Caco-2 (cell line): ENCODE measurements at places on chromosomes 1 and 21.

DNA sequence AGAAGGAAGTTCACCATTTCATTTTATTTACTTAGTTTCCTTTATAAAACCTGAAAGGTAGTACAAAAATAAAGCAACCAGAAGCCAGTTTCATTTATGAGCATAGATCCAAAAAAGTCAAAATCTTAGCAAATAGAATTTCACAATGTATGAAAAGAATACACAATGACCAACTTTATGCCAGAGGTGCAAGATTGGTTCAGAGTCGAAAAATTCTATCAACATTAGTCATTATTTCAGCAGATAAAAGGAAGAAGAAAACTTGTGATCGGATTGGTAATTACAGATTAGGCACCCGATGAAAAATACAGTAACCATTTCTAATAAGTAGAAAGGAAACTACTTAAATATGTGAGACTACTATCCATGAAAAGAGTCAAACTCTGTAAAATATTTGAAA, 89.1 kb downstream of the ITSN1 start:
- DNase-seq: no peak

DNA sequence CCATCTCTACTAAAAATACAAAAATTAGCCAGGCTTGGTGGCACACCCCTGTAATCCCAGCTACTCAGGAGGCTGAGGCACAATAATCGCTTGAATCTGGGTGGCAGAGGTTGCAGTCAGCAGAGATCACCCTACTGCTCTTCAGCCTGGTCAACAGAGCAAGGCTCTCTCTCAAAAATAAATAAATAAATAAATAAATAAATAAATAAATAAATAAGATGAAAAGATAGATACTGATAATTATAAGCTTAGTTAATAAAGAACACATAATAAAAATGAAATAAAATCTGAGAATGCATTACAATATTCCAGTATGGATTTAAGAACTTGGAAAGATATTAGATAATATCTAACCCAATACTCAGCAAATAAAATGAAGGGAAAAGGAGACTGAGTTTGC, 235.9 kb upstream of the DAB1 start:
- no peak for DNase-seq

DNA sequence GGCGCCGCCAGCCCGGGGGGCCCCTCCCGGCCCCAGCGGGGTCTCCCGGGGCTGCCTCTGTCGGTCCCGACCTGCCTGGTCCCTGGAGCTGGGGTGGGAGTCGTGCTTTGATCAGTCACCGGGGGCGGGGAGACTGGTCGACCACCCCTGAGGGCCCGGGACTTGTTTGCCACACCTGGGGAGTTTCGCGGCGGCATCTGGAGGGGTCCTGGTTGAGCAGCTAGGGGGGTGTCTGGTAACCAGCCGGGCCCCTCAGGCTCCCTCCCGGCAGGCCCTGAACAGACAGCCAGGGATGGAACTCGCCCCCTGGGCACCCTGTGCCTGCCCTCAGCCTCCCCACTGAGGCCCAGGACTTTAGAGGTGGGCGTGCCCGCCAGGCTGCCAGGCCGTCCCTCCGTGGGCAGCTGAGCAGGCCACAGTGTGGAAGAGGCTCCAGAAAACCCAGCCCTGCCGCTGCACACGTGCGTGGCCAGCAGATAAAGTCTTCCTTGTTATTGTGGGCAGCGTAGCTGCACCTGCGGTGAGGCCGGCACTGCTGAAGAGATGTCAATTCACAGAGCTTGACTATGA, 13.3 kb upstream of the SAMD11 start:
- peak; percentile 32 for DNase-seq

DNA sequence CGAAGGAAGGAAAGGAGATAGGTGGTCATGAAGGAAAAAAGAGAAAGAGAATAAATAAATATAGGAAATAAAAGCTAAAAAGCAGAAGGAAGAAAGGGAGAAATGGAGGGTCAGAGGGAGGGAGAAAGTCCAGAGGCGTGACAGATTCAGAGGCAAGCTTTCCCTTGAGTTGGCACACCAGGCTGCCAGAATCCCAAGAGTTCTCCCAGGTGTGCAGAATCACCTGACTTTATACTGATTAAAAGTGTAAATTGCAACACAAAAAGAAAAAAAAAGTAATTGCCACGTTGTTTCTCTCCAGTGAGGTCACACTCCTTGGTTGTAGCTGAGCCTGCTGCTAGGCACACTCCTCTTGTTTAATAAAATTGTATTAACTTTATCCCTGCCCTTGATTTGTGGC, 669.9 kb upstream of the PKN2 start:
- DNase-seq: no peak

- no peak for DNase-seq
Measured at GRCh38 chr1:20875198-20875973, 88.3 kb upstream of the HP1BP3 start.

DNA sequence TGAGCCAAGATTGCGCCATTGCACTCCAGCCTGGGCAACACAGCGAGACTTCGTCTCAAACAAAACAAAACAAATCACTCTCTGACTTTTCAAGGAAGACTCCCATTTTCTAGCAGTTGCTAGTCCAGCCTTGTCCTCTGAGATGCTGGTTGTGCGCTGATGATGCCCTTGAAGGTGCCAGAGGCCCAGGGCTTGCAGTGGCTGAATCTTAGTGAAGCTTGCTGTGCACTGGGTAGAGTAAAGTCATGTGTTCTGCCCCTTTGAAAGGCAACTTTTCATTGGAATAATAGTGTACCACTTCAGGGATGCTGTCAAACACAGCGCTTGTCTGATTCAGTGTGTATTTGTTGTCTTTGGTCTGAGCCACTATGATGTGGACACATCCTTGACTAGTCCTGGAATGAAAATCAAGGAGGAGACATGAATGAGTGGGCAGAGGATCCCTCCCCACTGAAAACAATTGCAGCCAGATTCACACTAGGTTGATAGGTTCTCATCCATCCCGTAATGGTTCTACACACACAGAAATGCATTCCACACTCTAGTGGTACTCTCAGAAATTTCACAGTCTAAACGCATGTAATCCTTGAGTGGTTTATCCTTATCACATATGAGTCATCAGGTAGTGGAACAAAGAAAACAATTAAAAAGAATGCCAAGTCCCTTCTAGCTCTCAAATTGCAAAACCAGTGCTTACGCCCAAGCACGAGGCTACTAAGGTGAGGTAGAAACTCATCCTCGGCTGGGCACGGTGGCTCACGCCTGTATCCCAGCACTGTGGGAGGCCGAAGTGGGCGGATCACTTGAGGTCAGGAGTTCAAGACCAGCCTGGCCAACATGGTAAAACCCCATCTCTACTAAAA, 17.8 kb upstream of the TDRD10 start:
- peak; percentile 14 for DNase-seq

GRCh38 chr1:100597784-100598183, 59.8 kb downstream of the GPR88 start:
- DNase-seq: no peak

- peak; percentile 67 for DNase-seq
Measured at GRCh38 chr1:154533952-154534844, 24.3 kb downstream of the UBE2Q1 start.

- no peak for DNase-seq
Measured at GRCh38 chr21:41752231-41752681, 14.6 kb downstream of the RIPK4 start.

- no peak for DNase-seq
Measured at GRCh38 chr1:212743901-212744475, 44.3 kb upstream of the BATF3 start.

GRCh38 chr1:54975356-54976108, 4.9 kb upstream of the TMEM61 start:
- DNase-seq: no peak

- DNase-seq: peak; percentile 57
Measured at GRCh38 chr1:186848509-186849130, 19.9 kb downstream of the PLA2G4A start.

DNA sequence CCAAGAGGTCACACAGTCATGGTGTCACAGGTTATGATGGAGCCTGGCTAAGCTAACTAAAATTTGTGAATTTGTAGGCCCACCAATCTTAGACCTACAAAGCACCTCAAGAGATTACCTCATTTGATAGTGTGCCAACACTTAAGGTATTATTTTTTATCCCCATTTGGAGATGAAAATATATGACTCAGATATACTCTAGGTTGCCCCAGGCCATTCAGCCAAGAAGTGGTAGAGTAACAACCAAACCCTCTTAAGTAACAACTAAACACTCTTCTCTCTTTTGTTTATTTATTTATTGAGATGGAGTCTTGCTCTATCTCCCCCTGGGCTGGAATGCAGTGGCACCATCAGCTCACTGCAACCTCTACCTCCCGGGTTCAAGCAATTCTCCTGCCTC, 14.3 kb downstream of the NPL start:
- no peak for DNase-seq

GRCh38 chr1:243693800-243694199, 156.2 kb downstream of the AKT3 start:
- no peak for DNase-seq

- no peak for DNase-seq
Measured at GRCh38 chr1:44817307-44817706, 9.0 kb downstream of the BTBD19 start.

DNA sequence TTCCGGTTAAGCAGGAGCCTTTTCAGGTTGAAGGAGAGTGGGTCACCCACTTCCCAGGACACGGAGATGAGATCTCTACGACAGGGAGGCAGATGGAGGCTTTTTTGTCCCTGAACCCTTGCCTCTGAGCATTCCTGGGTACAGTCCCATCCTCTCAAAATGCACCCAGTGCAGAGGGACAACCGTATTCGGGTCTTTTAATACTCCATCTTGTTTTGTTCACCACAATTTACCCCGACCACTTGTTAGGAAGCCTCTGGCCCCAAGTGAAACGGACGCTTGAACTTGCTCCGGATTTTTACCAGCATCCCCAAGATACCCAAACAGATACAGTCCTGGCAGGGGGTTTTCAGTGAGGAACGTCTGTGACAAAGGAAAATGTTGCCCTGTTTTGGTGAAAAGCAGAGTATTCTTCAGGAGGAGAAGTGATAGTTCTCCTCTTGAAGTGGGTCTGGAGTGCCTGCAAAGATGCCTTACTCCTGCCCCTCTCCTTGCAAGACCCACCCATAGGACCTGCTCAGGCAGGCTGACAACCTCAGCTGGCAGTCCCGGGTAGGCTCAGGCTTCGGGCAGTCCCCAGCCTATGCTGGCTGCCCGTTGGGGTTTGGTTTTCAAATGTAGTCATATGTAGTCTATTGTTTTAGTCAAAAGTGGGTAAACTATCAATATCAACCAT, 669 bp upstream of the ARL8A start:
- DNase-seq: no peak

DNA sequence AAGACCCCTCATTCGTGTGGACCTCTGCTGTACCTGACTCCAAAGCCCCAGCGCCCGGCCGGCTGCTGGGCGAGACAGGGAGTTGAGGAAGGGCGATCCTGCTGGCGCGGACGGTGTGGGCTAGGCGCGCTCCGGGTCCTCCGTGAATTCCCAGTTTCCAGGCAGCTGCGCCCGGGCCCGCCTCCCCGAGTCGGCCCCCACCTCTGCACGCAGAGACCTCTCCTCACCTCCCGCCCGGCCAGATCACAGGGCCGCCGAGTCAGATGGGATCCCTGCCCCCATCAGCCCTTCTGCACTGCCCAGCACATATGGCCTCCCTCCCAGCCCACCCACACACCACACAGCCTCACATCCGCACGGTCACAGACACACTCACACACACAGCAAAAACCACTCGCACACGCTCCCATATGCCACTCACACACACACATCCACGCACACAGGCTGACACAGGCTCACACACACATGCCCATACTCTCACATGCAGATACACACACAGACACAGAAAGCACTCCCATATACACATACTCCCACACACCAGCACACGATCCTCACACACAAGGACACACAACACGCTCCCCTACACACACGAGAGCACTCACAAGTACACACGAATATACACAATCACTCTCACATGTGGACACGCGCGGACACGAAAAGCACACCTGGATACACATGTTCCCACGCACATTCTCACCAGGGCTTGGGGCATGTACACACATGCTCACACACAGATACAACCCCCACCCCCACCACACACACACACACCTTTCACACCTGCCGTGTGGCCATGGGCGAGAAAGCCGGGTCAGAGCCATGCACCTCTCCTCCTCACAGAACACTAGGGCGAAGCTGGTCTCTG, 7.2 kb upstream of the GUCA2B start:
- no peak for DNase-seq

DNA sequence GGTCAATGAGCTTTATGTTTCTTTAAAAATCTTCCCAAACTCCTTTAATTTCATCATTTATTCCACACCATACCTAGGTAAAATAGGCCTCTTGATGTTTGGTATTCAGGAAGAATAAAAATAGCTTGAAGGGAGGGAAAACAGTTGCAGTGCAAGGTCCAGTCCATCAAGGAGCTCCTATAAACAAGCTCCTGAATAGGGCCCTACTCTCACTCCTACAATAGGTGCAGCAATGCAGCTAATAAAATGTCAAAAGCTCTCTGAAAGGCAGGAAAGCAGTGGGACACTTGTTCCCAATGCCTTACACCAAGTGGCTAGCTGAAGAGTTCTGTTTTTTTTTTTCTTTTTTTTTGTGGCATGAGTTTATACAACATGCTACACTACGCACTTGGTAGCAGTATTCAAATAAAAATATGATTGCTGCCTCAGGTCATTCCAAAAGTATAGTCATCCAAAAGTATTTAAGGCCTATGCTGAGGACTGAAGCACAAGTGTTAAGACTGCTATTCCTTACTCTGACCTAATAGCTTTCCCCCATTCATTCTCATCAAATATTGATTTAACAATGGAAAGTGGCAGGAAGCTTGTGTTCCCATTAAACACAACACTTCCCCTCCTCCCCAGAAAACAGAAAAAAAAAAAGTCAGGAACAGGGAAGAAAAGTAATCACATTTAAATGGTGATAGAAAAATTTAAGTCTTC, 9.8 kb downstream of the TEX38 start:
- no peak for DNase-seq

DNA sequence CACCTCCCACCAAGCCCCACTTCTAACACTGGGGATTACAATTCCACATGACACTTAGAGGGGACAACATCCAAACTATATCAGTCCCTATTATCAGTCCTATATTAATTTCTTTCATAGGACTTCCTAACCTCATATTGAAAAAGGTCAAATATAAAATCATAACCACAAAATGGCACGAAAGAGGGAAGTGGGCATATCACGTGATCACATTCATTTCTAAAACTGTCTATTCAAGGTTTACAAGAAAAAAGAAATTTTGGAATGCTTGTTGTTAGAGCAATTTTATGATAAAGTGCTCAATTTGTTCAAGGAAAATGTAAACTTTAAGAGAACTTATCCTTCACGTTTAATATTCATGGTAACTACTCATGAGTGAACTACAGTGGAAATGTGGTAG, 13.2 kb upstream of the CDC7 start:
- DNase-seq: no peak

GRCh38 chr1:92211166-92211565, 6.5 kb upstream of the C1orf146 start:
- DNase-seq: no peak

DNA sequence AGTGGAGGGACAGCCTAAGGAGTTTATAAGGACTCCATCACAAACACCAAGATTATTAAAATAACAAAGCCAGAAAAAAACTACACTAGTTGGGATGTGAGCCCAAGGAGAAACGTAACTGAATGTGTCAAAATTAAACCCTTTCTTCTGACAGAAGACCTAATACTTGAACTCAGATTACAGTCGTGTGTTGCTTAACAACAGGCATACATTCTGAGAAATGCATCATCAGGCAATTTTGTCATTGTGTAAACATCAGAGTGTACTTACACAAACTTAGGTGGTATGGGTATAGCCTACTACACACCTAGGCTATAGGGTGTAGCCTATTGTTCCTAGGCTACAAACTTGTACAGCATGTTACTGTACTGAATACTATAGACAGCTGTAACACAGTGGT, 23.4 kb downstream of the DSTYK start:
- DNase-seq: no peak

GRCh38 chr1:221031458-221032203, 152.4 kb downstream of the HLX start:
- DNase-seq: no peak
